Muscle of leg (tissue), 16 donors: ENCODE measurements at places on chromosomes 7 and 10. TPM values are rescaled to one million over a fixed set of nuclear protein-coding genes. Genes with fewer than 3 reads are reported as not detected.

LRRN3 gene
- polyA plus RNA-seq = 12.2 TPM

CYP3A7 gene
- polyA plus RNA-seq = not detected

DRGX gene
- polyA plus RNA-seq = not detected

HMX2 gene
- not detected for polyA plus RNA-seq

NRCAM gene
- 18.0 TPM for polyA plus RNA-seq

DNA sequence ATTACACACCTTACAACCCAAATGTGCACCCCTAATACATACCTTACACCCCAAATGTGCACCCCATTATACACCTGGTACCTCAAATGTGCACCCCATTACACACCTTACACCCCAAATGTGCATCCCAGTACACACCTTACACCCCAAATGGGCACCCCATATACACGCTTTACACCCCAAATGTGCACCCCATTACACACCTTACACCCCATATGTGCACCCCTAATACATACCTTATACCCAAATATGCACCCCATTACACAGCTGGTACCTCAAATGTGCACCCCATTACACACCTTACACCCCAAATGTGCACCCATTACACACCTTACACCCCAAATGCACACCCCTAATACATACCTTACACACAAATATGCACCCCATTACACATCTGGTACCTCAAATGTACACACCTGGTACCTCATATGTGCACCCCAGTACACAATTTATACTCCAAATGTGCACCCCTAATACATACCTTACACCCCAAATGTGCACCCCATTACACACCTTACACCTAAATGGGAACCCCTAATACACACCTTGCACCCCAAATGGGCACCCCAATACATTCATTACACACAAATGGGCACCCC, 106.3 kb downstream of the KLF6 start:
- DNase-seq = no peak
- H3K27ac ChIP-seq = no peak overlapping the region
- H3K27me3 ChIP-seq = no peaks in the 10 kb centered on the region
- no peaks in the 10 kb centered on the region for H3K36me3 ChIP-seq
- H3K4me1 ChIP-seq = no peaks in the 10 kb centered on the region

DNA sequence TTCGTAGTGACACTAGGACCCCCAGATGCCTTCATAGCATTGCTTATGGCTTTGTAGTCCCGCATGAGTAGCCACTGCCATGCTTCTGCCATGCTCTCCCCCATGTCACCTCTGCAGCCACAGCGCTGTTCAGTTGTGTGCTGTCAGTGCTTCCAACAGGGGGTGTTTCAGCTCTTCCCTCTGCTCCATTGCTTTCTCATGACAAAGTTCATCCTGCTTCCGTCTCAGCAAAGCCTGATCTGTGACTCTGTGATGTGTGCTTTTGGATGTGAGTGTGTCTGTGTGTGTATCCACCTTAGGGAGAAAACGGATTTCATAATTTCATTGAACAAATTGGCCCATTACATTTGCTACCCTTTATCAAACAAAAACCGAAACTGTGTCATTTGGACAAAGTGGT, 134.9 kb upstream of the SAMD8 start:
- H3K4me3 ChIP-seq = no peak overlapping the region
- no peaks in the 10 kb centered on the region for H3K27me3 ChIP-seq
- H3K36me3 ChIP-seq = peaks cover 16% of the 10 kb centered on the region
- no peak for DNase-seq
- H3K4me1 ChIP-seq = peaks cover 2% of the 10 kb centered on the region

- H3K4me3 ChIP-seq = no peak overlapping the region
- no peak overlapping the region for H3K27ac ChIP-seq
- DNase-seq = no peak
- no peaks in the 10 kb centered on the region for H3K36me3 ChIP-seq
- H3K27me3 ChIP-seq = no peaks in the 10 kb centered on the region
These were observed 290.9 kb downstream of the PTPRN2 start for GRCh38 chr7:158296798-158297104.

DNA sequence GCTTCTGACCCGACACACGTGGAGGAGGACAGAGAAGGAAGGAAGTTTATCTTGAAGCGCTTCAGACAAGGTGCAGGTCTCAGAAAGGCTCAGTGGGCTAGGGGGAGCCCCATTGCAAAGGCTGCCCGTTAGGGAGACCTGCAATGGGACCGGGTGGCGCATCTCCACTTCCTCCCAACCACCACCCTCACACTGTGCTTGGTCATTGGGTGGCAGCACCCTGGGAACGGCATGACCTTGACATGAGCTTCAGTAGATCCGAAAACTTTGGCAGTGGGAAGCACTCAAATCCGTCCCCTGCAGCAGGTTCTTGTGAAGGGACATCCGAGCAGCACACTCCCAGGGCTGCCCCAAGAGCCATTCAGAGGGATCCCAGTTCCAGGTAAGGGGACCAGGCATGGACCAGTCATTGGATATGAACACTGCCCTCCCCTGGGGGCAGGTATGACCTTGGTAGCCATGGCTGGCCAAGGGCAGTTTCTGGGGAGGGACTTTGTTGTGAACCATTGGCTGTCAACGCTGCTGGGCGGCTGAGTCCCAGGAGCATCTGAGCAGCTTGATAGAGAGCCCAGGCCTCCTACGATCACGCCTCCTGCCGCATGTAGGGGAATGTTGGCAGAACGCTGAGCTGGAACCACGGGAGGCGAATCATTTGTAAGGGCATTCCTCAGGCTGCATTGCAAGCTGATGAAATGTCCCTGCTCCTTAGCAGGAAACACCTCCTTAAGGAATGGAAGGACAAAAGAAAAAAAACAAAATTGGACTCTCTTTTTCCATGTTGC, 31.7 kb downstream of the GALNTL5 start:
- DNase-seq = no peak
- H3K4me3 ChIP-seq = no peak overlapping the region
- H3K4me1 ChIP-seq = no peaks in the 10 kb centered on the region
- peaks cover 4% of the 10 kb centered on the region for H3K27me3 ChIP-seq
- no peak overlapping the region for H3K27ac ChIP-seq

DNA sequence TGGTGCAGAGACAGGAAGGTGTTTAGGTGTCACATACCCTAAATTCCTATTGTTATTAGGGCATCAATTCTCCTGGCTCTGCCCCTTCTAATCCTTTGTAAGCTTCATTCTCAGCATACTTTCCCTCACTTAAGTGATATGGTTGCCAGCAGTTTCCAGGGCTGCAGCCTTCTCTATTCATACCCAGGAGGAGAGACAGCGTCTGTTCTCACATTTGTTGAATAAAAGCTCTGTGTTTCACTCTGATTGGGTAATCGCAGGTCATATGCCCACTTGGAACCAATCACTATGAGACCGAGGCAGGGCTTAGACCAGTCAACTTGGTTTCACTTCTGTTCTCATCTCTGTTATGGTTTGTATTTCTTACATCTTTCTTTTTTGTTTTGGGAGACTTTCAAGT, 109.6 kb upstream of the MTPN start:
- no peaks in the 10 kb centered on the region for H3K4me1 ChIP-seq
- no peaks in the 10 kb centered on the region for H3K36me3 ChIP-seq
- peak overlapping the region; percentile 34 for H3K4me3 ChIP-seq
